Activated naive CD8-positive, alpha-beta T cell treated with anti-CD3 and anti-CD28 coated beads, Interleukin-2, amount 50 U/mL, for 16 hours (primary cell): ENCODE measurements at places on chromosomes 4 and X.

- DNase-seq: no peak
These were observed 63.0 kb upstream of the LNX1 start for GRCh38 chr4:53654300-53654758.

GRCh38 chrX:114591121-114591520 is 7.2 kb downstream of the HTR2C start:
- no peak for DNase-seq

GRCh38 chrX:81392396-81392795 is 190.5 kb downstream of the SH3BGRL start:
- no peak for DNase-seq

DNA sequence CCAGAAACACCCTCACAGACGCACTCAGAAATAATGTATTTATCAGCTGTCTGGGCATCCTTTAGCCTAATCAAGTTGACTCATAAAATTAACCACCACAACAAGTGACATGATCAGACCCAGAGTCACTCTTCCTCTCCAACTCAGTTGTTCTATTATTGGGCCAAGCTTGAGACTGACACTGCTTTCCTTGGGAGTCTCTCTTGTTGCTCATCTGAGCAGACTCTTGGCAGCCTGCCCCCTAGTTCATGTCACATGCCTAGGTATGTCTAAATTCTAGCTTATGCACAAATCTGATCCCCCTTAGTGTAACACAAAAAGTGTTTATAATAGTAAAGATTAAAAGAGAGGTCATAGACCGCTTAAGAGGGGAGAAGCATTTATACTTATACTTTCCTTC is 72.6 kb upstream of the ADAMTS3 start:
- no peak for DNase-seq

DNA sequence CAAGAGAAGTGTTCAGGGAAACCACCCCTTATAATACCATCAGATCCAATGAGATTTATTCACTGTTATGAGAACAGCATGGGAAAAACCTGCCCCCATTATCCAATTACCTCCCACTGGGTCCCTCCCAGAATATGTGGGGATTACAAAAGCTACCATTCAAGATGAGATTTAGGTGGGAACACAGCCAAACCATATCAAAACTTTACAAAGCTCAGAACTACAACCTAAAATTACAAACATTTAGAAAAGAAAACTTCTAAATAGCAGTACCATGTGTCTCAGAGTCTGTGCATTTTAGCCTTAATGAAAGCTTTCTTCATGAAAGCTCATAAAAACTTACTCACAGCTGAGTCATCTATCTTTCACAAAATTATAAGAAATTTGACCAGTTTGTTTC is 1442.8 kb upstream of the PCDH7 start:
- DNase-seq: no peak
